ENCODE measurements at places on chromosomes 4 and X.

DNA sequence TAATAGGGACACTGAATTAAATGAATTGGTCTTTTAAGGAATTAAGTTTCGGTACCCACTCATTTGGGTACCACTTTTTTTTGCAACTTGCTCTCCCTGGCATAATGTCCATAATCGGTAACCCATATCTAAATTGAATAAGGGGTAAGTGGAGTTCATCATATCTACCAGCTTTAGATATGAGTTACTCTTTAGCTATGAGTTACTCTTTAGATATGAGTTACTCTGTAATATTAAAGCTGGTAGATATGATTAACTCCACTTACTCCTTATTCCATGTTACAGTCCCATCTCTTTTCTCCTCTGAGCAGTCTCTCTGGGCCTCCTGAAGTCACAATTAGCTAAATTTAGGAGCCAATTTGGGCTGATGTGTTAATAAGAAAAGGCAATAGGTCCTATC is 85.7 kb downstream of the TEX13C start:
- DNase-seq = no peak

GRCh38 chrX:153697924-153698865 is 10.5 kb downstream of the SLC6A8 start:
- DNase-seq = no peak

DNA sequence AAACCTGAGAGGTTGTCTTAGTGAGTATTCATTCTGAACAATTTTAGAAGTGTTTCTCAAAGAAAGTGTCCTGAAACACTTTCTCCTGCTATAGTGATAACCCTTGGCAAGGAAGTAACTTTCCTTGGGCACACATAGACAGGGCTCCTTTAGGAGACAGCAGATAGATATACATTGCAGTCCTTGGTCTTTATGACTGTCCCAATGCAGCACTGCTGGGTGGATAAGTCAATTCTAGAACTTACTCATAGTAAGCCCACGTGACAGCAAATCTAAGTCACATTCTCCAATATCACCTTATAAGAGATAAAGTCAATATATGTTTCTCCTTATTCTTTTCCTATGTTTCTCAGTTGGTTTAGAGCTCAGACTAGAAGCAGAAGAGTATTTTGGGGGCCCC is 46.7 kb downstream of the GPRASP3 start:
- DNase-seq = no peak

DNA sequence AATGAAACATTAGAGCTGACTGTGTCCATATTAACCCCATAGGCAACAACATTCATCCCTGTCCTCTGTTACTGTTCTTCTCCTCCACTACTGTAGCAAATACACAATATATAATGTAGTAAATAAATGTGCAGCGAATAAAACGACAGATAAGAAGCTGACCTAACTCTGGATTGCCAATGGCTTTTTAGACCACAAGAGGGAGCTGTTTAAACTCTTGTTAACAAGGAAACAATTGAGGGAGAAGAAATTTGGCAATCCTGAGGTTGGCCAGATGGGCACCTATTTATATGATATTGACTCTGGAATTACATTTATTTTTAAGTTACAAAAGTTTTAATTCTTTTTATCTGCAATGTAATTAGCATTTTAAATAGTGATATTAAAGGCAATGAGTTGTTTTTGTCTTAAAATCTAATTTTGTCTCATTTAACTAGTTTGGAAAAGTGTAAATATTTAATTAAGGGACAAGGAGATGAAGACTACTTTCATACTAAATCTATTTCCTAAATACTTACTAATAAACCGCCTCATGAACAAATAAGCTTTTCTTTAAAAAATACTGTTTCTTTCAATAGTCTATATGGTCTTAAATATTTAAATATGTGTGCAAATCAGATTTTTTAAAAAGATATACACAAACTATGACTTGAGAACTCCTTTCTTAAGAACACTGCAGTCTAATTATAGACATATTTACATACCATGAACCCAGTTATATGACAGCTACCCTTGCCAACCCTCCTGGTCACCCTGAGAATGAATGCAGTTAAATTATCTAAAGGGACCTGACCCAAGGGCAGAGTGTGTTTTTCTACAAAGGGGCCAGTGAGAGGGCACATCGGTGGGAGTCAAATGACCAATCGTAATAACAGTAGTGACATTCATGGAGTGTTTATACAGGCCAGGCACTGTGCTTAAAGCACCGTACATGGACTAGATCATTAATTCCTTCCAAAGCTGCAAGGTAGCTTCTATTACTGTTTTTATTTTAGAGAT is 52.9 kb upstream of the HPF1 start:
- peak; percentile 38 for DNase-seq

DNA sequence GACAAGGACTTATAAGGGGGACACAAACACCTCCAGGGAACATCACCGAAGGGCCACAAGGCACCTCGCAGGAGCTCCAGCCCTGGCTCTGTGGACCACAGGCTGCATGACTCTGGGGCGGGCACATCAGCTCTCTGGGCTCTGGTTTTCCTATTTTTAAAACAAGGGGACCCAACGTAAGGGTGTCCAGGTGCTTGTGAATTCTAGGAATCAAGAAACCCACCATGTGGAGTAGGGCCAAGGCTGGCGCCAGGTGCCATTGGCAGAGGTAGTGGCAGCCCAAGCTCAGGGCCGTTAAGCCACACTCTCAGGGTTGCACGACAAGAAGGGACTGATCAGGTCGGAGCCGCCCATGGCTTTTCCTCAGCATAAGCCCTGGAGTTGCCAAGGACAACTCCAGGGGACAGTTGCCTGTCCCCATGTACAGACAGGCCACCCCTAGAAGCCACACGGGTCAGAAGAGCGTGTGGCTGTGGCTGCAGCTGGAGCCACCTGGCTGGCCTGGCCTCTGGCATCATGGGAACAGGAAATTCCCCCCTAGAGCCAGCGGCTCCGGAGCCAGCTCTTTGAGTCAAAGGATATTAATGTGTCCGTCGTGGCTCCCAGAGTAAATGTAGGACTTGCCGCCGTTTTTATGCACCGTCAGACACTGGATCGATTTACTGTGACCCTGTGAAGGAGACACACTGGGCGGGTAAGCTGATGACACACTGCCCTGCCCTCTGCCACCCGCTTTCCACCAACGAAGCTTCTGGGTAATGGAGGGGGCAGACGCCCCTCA is 32.5 kb downstream of the WDR1 start:
- no peak for DNase-seq

GRCh38 chrX:104288961-104289360 is 34.2 kb upstream of the ESX1 start:
- no peak for DNase-seq

- no peak for DNase-seq
Observed at GRCh38 chr4:109410776-109411175, 22.8 kb upstream of the SEC24B start.

- peak; percentile 24 for DNase-seq
Observed at GRCh38 chr4:128913228-128913627, 103.7 kb downstream of the JADE1 start.

- DNase-seq = no peak
Observed at GRCh38 chrX:57905141-57905540, 5.1 kb downstream of the ZXDA start.

DNA sequence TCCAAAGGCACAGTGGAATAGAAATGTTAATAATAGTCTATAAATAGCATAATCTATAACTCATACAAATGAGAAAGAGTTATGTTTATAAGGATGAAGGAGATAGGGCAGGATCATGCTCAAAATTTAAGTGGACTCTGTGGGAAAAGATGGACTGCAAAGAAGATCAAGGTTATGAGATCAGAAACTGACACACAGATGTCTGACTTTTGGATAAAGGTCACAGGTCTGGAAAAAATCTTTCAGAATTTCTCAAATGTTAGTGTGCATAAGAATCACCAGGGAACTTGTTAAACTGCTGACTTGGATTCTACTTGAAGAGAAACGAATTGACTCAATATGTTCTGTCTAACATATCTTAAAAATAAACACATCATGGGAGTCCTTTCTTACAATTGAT is 104.1 kb downstream of the FSTL5 start:
- DNase-seq = no peak

GRCh38 chrX:147173594-147173993 is 359.1 kb upstream of the CXorf51A start:
- DNase-seq = no peak

DNA sequence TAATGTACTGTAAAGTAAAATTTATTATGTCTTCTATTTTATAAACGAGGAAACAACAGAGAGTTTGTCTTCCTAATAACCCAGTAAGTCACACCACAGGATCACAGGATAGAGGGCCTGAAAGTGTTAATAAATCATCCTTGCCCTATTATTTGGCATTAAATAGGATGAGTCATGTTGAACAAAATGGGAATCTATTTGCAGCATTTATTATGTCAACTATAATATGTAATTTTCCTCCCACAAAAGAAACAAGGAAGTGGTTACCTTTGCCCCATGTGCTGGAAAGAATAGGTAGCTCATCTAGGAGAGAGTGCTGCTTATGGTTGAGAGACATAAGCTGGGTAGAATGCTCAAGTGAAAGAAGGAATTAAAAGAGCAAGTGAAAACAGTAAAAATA is 237.6 kb upstream of the NDST3 start:
- no peak for DNase-seq

DNA sequence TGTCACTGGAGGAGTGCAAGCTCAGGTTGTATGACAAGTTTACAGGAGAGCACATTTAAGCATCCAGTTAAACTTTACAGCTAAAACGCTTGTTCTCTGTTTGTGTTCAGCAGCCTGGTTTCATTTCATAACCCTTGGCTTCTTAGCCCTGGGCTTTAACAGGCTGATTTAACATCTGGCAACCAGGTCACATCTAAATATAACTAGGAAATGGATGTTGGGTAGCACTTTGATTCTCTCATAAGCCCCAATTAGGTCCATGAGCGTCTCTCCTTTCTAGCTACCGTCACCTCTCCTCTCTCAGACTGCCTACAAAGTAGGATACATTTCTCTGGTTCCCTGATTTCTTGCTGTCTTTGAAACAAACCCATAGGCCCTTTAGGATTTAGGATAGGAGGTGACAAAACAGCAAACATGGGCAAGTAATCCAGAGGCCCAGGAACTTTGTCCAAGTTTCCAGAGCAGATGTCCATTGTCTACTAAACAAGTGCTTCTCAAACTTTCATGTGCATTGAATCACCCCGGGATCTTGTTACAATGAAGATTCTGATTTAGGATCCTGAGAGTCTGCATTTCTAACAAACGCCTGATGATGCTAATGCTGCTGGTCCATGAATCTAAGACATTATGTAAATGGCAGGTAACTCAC is 22.5 kb downstream of the OTUD6A start:
- DNase-seq = no peak

DNA sequence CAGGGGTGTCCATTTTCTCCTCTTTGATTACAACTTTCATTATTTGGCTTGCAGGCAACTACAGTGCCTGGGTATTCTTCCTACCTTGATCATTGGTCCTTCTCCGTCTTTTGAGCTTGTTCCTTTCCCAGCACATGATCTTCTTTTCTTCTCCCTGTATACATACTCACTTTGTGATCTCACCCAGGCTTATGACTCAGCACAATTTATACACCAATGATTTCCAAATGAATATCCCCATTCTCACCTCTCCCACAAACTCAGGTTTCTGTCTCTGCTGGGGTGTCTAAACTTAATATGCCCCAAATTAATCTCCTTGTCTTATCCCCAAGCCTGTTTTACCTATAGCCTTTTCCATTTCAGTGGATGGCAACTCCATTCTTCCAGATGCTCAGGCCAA is 19.5 kb upstream of the C4orf54 start:
- no peak for DNase-seq

DNA sequence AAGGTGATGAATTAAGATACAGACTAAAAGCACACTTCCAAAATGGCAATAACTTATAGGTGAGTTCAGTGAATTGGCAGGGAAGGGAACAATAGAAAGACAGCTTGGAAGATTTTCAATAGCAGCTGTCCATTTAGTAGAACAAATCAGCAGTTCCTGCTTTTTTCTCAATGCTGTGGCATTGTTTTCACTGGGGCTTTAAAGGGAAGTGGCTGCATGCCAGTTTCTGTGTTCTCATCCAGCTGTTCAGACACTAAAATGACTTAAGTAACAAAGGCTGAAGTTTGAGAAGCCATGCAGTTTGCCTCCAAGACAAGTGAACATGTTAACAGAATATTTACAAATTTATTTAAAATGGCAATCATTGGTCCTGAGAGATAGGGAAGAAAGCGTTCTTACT is 291.9 kb downstream of the FAM47A start:
- no peak for DNase-seq

- no peak for DNase-seq
Observed at GRCh38 chr4:14465507-14465906, 536.8 kb upstream of the CPEB2 start.

- DNase-seq = no peak
Observed at GRCh38 chrX:131802836-131803626, 220.1 kb upstream of the STK26 start.

GRCh38 chrX:57573754-57574153 is 18.1 kb upstream of the ZXDB start:
- DNase-seq = no peak

GRCh38 chrX:110257889-110258288 is 60.0 kb downstream of the AMMECR1 start:
- DNase-seq = no peak

GRCh38 chrX:69090022-69090421 is 75.2 kb downstream of the PJA1 start:
- DNase-seq = no peak

DNA sequence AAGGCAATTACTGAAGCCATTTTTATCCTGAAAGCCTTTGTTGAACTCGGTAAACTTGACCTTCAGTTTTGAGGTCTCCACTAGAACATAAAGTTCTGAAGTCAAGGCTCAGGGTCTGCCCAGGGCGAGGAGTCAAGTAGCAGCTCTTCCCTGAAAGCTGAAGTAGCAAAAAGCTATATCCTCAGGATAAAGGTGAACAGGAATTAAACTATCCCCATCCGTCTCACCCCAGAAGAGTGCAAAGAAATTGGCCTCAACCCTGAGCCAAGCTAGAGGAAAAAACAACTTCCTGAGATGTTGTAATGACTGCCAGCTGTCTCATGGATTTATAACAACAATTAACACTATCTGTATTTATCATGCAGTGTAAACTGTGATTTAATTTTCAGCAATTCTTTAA is 590.8 kb downstream of the SPRY1 start:
- no peak for DNase-seq

DNA sequence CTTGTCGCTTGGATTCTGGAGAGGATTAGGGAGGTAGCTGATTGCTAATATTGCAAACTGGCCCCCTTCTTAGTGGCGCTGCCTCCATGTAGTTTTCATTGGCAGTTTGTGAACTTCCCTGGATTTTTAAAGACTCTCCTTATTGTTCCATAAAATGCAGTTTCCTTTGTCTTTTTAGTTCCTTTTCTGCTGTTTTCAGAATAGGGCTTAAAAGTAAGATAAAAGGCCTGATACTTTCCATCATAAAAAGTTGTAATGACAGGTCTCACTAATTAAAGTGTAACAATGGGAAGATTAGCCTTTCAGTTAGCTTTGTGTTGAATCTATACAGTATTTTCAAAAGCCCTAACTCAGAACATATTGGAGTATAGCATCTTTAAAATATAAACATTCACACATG is 21.2 kb downstream of the ZIC3 start:
- no peak for DNase-seq

GRCh38 chrX:115696939-115697338 is 136.0 kb downstream of the PLS3 start:
- no peak for DNase-seq

- DNase-seq = no peak
Observed at GRCh38 chrX:94121799-94122198, 447.8 kb downstream of the FAM133A start.
